ENCODE measurements at places on chromosomes 5 and 9. TPM values are rescaled to one million over a fixed set of nuclear protein-coding genes. Genes with fewer than 3 reads are reported as not detected.

GRCh38 chr5:145110834-145111233, 724.3 kb downstream of the PRELID2 start:
- no peak for ATAC-seq

GRCh38 chr9:116984111-116984510, 297.0 kb downstream of the TRIM32 start:
- ATAC-seq = no peak

DNA sequence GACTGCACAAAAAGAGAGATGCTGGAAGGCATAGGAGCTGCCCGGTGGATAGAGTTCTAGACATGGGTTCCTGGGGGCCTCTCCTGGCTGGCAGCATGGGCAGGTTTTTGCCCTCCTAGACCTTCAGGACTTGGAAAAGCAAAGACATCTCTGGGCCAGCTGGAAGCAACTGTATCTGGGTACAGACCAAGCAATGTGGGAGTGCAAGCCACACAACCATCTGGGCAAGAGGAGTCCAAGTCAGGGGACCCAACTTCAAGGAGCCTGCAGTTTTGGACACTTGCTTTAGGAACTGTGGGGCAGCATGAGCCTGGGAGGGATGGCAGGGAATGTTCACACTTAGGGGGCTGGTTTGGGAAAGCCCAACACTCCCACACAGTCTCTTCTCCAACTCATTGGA, 323.3 kb downstream of the GADD45G start:
- no peak for ATAC-seq

DNA sequence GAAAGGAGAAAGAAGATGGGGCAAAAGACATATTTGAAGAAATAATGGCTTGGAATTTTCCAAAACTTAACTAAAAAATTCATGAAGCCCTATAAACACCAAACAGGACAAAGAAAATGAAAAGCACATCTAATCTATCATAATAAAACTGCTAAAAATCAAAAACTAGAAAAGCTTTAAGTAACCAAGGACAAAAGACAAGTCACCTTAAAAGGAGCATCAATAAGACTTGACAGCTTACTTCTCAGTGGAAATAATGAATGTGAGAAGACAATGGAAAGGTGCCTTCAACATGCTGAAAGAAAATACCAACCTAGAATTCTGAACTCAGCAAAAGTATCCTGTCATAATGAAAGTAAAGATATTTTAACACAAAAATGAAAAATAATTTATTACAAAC, 27.0 kb downstream of the GTF3C4 start:
- no peak for ATAC-seq

DNA sequence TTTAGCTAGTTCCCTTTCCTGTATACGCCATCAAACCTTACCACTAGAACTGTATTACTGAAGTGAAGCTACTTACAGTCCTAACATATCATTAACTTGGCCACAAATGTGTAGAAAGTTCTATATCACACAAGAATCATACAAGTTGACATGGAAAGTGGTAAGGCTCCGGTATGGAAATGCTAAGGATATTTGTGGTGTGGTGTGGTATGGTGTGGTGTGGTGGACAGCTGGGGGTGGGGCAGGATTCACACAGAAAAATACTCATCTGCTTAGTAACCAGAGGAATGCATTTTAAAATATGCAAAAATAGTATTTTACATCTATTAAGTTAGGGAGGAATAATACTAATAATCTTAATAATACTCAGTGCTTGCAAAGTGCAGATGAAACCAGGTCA, 69.4 kb downstream of the TRPC7 start:
- no peak for ATAC-seq

- no peak for ATAC-seq
Measured at GRCh38 chr9:132147839-132148238, 14.0 kb upstream of the NTNG2 start.

Gene FSTL4
- total RNA-seq = 2.7 TPM

Gene POU5F2
- total RNA-seq = 0.66 TPM

Data from motor neuron (in vitro differentiated cells).